Skin of body (tissue), 3 donors: ENCODE measurements at places on chromosomes 7 and 10. TPM values are rescaled to one million over a fixed set of nuclear protein-coding genes. Genes with fewer than 3 reads are reported as not detected.

DNA sequence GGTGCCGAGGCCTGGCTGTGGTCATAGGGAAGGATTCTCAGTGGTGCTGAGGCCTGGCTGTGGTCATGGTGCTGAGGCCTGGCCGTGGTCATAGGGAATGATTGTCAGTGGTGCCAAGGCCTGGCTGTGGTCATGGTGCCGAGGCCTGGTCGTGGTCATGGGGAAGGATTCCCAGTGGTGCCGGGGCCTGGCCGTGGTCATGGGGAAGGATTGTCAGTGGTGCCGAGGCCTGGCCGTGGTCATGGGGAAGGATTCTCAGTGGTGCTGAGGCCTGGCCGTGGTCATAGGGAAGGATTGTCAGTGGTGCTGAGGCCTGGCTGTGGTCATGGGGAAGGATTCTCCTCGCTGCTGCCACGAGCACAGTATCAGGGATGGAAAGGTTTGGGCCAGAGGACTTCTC is 327.3 kb downstream of the ADARB2 start:
- DNase-seq = no peak

CARD11 gene
- total RNA-seq = 0.59 TPM

TBL2 gene
- total RNA-seq = 33.2 TPM

DNA sequence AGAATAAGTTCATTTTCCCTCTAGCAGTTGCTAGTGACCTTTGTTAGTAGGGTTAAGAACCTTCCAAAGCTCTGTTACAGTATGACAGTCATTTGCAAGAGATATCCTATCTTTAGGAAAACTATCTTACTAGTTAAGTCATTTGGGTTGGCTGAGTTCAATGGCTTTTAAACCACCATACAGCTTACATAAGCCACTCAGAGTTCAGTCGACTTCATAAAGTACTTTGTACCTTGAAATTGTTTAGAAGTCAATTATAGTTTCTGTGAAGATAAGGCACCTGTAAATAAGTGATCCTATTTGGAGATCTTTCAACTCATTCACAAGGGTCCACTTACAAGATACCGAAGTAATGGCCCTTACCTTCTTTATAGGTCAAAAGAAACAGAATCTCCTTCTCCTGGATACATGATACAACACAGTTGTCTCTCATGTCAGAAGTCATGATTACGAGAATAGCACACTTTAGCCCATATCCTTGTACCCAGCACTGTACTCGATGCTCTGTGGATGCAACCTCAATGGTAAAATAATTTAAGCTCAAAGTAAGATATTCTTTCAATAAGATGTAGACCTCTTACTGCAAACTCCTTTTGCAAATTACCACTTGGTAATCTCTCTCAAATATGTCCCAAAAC is 11.9 kb upstream of the ABCC2 start:
- DNase-seq = no peak

HACD1 gene
- total RNA-seq = 13.0 TPM

DNA sequence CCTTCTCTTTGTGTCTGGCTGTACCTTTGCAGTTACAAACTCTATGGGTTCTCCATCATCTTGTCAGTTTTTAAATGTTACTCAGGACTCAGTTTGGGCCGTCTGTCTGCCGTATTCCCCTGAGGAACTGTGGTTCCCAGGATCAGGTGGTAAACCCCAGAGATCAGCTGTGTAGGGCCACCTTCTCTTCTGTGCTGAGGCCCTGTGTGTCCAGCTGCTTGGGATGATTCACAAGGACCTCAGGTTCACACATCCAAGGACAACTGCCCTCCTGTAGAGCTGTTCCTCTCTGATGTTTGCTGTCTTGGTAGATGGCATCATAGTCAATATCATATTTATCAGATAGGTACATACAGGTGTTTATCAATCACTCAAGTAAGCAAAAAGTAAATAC is 24.5 kb downstream of the CUL1 start:
- DNase-seq = no peak

- DNase-seq = no peak
Measured at GRCh38 chr7:151896086-151896485, 19.2 kb upstream of the PRKAG2 start.

- peak; percentile 37 for DNase-seq
Measured at GRCh38 chr7:95871075-95871848, 98.9 kb downstream of the DYNC1I1 start.

DNA sequence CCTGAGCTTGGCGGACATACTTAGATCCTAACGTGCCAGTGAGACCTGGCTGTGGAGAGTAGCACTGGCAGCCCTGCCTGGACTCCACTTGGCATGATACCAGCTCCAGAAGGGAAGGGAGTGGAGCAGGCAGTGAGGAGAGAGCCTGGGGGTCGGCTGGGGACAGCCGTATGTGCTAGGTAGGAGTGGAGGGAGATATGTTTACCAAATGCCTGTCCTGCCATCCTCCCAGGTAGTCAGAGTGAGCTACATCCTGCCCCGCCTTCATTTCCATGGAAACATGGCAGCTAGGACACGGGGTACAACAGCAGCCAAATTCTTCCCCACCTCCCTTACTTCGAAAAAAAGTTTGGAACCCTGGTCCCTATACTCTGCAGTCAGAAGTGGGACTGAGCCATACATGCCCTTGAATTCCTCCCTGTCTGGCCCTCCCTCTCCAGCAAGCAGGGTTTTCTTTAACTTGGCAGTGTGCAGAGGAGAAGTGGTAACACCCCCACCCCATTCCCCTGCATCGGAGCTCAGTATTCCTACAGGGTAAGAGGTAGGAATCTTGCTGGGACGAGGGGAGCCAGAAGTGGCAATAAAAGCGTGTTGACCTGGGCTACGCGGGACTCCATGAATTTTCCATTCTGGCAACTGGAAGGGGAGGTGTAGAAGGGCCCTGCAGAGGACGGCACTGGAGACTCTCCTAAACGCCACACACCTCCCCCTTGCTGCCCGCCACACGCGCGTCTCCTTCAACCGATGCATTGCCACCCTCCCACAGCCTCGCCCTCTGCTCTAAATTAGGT is 20.0 kb upstream of the SMO start:
- DNase-seq = peak; percentile 14

TFEC gene
- 2.2 TPM for total RNA-seq

DNA sequence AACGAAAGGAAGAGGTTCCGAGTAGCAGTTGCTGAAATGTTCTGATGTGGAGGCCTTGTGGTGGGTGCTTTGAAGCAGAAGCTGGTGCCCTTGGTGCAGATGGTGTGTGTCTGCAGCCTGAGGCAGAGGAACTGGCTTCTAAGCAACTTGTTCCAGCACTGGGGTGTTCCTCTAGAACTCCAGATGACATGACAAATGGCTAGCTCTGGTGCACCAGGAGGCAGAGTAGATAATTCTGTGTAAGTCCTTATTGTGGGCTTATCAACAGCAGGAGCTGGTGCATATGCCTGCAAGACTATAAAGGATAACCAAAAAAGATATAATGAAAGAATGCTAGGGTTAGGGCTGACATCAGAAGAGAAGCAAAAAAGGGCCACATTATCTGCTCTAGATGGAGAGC is 76.5 kb downstream of the ARL5B start:
- no peak for DNase-seq

ATG9B gene
- 15.4 TPM for total RNA-seq

- no peak for DNase-seq
Measured at GRCh38 chr10:124559372-124560132, 97.9 kb downstream of the LHPP start.
